ENCODE measurements at places on chromosomes 12 and 14.

GRCh38 chr14:35254736-35255135, 37.4 kb upstream of the PSMA6 start:
- DNase-seq, result no peak

- DNase-seq, result no peak
Measured at GRCh38 chr12:53179687-53180219, 769 bp upstream of the ZNF740 start.

DNA sequence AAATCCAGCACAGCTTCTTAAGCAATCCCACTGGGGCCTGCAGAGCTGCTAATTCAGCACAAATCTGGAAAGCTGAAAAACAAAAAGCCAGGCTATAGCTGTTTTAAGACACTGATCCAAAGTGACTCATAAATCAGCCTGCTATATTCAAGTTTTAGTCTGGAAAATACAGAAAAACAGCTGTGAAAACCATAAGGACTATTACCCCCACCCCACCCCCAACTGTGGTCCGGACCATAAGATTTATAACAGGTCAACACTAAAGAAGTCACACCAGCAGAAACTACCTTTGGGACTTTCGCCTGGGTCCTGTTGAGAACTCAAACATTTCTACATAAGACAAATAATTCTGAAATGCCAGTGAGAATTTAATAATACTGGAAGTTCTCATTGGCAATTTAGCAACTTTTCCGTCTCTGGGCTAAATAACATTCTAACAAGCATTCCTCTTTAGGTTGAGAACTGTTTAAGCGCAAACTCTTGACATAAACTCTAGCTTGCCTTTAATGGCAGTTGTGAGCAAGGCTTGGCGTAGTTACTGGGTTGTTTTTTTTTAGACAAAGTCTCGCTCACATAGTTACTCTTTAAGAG, 3.3 kb downstream of the LRIG3 start:
- DNase-seq, result no peak

- no peak for DNase-seq
Measured at GRCh38 chr12:69994724-69995173, 169.7 kb downstream of the MYRFL start.

DNA sequence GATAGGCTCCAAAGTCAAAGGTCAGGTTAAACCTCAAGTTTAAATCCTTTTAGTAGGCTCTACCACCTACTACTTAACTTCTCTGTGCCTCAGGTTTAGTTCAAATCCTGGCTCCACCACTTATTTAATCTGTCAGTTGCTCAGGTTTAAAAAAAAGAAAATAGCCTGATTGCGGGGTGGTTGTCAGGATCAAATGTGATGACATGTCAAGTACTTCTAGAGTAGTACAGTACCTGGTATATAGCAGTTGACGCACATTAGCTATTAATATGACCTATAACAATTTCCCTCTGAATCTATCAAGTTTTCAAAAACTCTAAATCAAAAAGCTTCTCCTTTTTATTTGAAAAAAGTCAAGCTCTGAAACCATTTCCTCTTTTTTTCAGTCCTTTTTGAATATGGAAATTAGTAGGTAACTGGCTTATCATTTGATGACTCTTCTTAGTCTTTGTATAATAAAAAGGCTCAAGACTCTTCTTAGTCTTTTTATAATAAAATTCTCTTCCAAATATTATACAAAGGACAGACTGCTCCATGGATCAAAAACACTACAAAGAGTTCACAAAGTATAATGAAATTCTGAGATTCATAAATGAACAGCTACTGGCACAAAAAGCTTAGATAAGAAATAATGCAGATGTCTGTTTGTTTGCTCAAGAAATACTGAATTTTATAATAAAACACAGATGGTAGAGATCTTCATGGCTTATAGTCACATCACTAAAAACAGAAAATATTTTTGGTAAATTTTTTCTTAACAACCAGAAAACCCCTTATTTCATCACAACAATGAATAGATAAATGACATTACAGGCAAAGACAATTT, 5.0 kb downstream of the OSBPL8 start:
- DNase-seq, result no peak

DNA sequence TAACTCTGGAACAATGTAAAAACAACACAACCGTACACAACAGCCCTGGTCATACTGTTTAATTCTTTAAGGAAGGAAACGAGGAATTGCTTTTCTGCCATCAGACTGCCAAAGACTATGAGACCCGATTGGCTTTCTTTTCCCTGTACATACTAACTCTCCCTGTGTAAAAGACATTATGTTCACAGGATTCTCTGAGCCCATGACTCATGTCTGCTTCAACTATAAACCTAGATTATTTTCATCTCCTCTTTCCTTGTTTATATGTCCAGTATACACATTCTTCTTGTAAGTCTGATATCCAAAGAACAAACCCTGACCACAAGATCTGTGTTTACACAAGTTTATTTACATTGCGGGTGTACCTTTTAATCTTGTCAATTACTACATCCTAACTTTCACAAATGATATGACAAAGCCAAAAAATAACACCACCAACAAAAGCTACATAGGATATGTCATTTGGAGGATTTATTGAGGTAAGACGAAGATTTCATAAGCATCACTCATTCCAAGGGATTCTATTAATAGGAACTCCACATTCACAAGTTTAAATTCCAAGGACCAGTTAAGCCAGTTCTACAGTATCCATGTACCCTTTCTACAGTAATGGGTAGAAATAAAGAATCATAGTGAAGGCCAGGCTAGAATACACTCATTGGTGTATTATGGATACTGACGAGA, 67.3 kb downstream of the STXBP6 start:
- DNase-seq, result no peak

GRCh38 chr12:89574736-89575208, 48.9 kb upstream of the POC1B start:
- no peak for DNase-seq

- no peak for DNase-seq
Measured at GRCh38 chr14:103045371-103045869, 11.9 kb downstream of the CDC42BPB start.

DNA sequence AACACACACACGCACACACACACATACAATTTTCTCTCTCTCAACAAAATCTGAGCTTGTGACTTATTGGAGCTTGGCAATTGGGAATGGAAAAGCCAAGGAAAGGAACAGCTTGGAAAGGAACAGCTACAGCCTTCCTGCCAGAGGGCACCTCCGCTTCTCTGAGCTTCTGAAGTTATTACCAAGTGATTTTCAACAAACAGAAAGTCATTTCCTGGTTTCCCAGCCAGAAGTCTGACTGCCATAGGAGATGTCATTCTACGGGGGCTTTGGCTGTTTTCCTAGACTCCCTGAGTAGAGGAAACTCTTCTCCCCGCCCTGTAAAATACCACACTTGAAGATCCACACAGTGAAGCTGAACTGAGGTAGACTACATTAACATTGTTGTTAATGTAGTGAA, 198.3 kb downstream of the CFAP54 start:
- no peak for DNase-seq

- DNase-seq, result no peak
Measured at GRCh38 chr12:20492251-20492760, 124.0 kb downstream of the PDE3A start.

GRCh38 chr12:110531741-110532333, 29.7 kb downstream of the RAD9B start:
- DNase-seq, result no peak

DNA sequence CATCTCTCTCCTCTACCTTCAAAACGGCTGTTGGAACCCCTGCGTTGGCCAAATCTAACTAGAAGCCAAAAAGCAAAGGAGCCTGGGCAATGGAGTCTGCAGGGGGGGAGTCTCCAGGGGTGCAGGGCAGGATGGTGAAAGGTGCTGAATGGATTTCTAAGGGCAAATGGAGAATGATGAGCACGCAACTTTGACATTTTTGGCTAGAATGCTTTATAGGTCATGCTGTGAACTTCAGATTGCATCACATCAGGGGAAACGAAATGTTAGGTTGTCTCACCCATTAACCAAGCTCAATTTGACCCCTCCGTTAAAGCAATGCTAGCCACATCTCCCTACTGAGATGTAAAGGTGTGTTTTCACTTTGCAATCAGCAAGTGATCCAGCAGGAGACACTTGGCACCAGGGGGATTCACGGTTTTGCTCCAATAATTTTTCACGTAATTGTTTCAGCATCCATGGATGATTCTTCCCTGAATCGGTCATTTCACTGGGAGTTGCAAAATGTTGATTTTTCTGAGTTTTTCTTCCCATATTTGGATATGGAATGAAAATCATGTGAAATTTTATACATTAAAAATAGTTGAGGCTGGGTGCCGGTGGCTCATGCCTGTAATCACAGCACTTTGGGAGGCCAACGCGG, 78.0 kb upstream of the MDM1 start:
- DNase-seq, result no peak

DNA sequence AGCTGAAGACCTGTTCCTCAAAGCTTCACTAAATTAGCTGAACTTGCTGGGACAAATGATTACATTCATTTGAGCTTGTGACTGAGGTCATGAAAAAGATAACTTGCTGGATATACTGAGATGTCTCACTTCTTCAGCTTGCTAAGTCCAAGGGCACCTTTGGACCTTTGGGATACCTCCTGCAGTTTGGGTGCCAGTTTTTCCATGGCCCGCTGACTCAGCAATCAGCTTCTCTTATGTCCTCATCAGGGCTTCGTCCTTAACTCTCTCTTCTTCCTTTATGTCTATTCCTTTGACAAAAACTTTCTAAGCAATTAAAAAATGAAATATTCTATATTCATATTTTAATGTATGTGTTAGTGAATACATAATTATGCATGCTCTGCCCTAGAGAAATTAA, 45.6 kb downstream of the OVCH1 start:
- DNase-seq, result no peak

DNA sequence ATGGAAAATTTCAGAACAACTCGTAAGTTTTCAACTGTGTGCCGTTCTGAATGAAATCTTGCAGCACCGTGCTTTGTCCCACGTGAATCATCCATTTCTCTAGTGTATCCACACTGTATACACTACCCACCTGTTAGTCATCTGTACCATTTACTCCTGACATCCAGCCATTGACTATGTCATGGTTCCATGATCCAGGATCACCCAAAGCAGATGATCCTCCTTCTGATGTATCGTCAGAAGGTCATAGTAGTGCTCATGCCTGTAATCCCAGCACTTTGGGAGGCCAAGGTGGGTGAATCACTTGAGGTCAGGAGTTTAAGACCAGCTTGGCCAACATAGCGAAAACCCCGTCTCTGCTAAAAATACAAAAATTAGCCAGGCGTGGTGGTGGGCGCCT, 122.9 kb downstream of the PPHLN1 start:
- DNase-seq, result no peak

DNA sequence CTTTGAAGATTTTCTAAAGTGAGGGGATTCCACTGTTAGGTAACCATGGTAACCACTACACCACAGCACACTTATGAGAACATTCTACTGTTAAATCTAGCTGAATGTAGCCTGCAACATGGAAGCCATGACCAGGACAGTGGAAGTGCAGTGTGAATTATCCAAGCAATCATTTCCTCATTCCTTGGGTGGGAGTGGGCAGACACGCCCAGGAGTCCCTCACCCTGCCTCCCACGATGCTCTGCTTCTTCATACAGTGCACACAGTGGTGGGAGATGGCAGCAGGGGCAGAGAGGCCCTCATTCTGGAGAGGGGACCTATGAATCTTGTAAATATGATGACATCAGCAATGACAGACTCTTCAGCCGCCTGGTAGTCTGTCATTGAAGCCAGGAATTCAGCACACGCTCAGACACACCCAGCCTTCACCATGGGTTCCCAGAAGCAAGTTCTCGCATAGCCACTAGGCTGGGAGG, 70.1 kb upstream of the HOXC13 start:
- no peak for DNase-seq

DNA sequence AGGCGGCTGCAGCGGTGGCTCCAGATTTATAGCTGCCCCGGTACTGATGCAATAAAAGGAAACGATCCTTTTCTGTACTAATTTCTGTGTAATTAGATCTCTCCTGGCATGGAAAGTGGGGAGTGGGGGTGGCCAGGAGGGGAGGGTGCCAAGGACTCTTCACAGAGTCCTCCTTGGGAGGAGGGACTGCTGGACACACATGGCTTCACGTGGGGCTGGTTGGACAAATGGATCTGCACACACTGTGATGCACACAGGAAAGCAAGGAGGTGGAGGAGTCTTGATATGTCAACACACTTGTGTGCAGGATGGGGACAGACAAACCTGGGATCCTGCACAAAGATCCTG, 23.8 kb upstream of the ATP5MC2 start:
- DNase-seq, result no peak

GRCh38 chr14:98888927-98889835, 382.8 kb downstream of the BCL11B start:
- DNase-seq, result no peak

GRCh38 chr14:61656341-61656740, 39.0 kb upstream of the HIF1A start:
- no peak for DNase-seq

GRCh38 chr14:37890095-37890494, 294.7 kb downstream of the TTC6 start:
- DNase-seq, result no peak

DNA sequence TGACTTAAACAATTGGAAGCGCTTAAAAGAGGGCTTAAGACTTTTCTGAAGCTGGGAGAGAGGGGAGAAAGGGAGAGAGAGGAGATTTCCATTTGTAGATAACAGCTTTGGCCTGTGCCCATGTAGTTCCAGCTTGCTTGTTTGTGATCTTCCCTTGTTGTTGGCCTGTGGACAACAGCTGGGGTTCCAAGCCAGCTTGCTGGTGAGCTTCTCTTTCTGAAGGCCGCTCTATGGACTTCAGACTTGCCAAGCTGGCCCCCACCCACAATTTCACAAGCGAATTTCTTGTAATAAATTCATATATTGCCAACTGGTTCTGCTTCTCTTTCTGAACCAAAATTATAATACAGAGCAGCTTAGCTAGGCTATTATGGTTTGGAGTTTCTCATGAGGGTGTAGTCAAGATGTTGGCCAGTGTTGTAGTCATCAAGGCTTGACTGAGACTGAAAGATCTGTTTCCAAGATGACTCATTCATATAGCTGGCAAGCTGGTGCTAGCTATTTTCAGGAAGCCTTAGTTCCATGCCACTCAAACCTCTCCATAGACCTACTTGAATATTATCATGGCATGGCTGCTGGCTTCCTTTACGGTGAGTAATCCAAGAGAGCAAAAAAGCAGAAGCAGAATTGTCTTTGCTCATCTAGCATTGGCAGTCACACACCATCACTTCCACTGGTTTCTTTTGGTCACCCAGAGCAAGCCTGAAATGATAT, 89.4 kb downstream of the ATP23 start:
- DNase-seq, result no peak

GRCh38 chr12:7501031-7501588, 2.5 kb downstream of the CD163 start:
- DNase-seq, result no peak

DNA sequence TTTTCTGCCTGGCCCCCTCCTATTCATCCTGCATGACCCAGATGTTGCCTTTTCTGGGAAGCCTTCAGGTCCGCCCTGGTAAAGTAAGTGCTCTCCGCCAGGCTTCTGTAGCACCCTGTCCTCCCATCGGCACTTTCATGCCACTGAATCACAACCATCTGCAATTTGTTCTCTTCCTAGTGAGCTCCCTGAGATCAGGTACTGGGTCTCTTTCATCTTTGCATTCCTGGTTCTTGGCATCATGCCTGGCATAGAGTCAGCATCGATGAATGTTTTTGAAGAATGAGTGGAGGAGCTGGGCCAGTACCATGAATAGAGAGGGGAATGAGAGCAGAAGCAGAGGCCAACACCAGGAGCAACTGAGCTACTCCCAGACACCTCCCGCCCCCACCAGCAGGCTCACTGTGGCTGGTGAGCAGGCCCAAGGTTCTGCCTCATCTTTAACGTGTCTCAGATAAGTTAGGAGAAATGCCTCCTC, 13.1 kb downstream of the ZDHHC22 start:
- no peak for DNase-seq
